ENCODE measurements at places on chromosomes 3 and 15.

- no peak for DNase-seq
These were observed 262.6 kb upstream of the MCTP2 start for GRCh38 chr15:93968773-93969172.

GRCh38 chr3:9681011-9681722 lies 22.5 kb upstream of the CPNE9 start:
- DNase-seq = no peak

- DNase-seq = peak; percentile 2
These were observed 534 bp downstream of the FRMD5 start for GRCh38 chr15:44194323-44195150.

DNA sequence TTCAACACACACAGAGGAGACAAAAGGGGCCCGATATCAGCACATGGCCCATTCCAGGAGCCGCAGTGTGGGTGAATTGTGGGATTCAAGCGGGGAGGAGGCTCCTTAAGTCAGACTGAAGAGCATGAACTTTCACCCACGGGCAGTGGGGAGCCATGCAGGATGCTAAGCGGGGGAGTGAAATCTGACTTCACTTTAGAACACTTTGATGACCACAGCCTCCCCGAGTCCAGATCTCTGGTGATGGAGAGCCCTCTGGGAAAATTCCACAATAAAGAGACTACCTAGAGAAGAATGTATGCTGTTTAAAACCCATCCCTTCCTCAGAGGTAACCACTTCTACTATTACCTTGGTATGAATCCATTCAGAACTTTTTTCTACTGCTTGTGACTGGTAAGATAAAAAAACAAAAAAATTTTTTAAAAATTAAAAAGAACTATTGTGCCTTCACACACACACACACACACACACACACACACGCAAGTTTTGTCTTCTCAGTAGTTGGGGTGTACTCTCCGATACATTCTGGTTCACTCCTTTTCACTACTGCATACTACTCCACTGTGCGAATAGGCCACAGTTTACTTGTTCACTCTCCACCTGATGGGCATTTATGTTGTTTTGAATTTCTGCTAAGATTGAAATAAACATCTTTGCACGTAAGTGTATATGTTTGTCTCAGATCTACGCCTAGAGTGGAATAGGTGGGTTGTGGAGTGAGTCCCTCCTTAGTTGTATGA lies 2.0 kb upstream of the H1-8 start:
- no peak for DNase-seq
